ENCODE measurements at places on chromosomes 4 and X. TPM values are rescaled to one million over a fixed set of nuclear protein-coding genes. Genes with fewer than 3 reads are reported as not detected.

GRCh38 chr4:154617820-154618317 lies 5.4 kb upstream of the FGG start:
- H3K36me3 ChIP-seq, result no peaks in the 10 kb centered on the region
- H3K27ac ChIP-seq, result no peak overlapping the region
- no peaks in the 10 kb centered on the region for H3K27me3 ChIP-seq
- H3K4me1 ChIP-seq, result no peaks in the 10 kb centered on the region

DNA sequence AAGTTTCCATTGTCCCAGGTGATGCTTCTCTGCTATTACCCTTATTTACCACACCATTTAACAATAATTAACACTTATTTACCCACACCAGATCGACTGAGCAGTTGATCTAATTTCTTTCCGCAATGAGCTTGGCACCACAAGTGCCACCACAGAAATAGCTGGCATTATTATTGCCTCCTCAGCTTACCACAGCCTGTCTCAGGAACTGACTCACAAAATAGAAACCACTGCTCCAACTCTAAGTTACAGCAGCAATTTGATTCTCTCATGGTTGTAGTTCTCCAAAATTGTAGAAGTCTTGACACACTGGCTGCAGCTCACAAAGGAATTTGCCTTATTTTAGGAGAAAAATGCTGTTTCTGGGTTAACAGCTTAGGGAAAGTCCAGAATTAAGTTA lies 22.5 kb downstream of the ZNF721 start:
- H3K27me3 ChIP-seq, result no peaks in the 10 kb centered on the region
- no peak overlapping the region for H3K27ac ChIP-seq
- no peak overlapping the region for H3K4me3 ChIP-seq
- peaks cover 5% of the 10 kb centered on the region for H3K36me3 ChIP-seq

DNA sequence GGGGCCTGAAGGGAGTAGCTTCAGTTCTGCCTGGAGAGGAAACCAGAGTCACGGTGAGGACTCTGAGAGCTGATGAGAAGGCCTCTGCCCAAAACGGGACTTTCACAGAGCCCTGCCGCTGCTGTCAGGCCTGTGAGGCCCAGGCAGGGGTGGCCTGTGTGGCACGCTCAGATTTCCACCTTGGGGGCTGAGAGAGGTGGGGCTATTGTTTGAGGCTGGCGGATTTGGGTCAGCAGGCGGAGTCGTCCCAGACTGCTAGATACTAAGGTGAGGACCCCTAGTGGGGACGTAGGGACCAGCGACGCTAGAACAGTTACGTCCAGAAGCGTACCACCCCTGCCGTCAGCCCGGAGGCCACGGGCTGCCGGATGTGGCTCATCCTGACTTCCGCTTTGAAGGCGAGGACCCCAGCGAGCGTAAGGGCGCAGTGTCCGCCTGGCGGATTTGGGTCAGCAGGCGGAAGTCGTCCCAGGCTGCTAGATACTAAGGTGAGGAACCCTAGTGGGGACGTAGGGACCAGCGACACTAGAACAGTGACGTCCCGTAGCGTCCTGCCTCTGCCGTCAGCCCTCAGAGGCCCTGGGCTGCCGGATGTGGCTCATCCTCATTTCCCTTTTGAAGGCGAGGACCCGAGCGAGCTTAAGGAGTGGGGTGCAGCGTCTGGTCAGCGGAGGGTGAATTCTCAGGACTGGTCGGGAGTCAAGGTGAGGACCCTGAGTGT lies at the start of gene MAGEB1:
Gene MAGEB1, plus strand, starts transcription at position 378 of the 721 bp plus-strand sequence. CDS start 3,348 bp downstream, outside the sequence.
- H3K4me3 ChIP-seq, result no peak within 1 kb of the TSS
- H3K27ac ChIP-seq, result no peak within 1 kb of the TSS
- no peak for DNase-seq
- no peaks in the 10 kb centered on the region for H3K36me3 ChIP-seq
- H3K4me1 ChIP-seq, result no peaks in the 10 kb centered on the region

DNA sequence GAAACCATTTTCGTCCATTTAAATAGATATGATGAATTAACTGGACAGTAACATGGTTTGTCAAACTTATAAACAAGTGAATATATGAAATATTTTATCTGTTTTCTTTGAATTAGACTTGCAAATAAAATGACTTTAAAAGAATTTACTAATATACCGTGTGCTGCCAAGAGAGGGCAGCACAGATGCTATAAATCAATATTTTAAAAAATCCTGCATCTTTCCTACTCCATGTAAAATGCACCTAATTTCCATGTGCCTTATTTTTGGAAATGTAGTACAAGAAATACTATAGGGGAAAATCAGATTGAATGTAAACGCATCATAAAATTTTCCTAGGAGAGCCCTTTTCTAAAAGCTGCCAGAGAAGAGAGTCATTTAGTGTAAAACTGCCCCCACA lies 62.2 kb downstream of the PRKX start:
- H3K4me3 ChIP-seq, result no peak overlapping the region
- no peak for DNase-seq

- no peaks in the 10 kb centered on the region for H3K36me3 ChIP-seq
- peak; percentile 52 for DNase-seq
- no peak overlapping the region for H3K4me3 ChIP-seq
- peaks cover 63% of the 10 kb centered on the region for H3K4me1 ChIP-seq
These were observed 217.6 kb downstream of the PTTG2 start for GRCh38 chr4:38177641-38178391.

DNA sequence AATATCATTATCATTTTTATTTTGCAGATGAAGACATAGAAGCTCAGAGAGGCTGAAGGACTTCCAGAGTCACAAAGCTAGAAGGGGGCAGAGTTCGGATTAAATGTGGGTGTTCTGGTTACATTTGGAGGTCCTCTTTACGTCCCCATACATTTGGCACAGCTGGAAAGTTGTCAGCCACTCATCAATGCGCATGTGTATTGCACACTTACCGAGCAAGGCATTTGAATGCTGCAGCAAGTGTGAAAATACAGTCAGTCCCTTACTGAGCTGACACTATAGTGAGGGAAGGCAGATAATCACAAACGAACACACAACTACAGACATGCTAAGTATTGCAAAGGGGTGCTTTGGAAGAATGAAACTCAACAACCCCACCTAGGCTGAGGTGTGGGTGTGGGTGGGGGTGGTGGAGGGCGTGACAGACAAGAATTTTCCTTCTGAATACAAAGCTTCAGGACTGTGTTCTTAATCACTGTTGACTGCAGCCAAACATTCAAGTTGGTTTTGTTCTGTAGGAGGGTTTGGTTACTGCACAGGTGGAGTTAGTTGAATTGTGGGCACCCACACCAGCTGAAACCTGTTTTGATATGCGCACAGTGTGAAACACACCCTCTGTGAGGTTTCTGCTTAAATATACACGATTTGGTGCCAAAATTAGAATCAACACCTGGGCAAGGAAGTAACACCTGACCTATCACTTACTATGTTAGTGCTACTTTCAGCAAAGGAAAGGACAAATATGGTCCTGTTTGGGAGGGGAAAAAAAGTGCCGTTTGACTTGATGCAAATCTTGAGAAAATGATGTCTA lies 72.4 kb downstream of the COQ2 start:
- H3K36me3 ChIP-seq, result no peaks in the 10 kb centered on the region
- no peak overlapping the region for H3K4me3 ChIP-seq
- peaks cover 32% of the 10 kb centered on the region for H3K4me1 ChIP-seq
- H3K27ac ChIP-seq, result peak overlapping the region; percentile 70

DNA sequence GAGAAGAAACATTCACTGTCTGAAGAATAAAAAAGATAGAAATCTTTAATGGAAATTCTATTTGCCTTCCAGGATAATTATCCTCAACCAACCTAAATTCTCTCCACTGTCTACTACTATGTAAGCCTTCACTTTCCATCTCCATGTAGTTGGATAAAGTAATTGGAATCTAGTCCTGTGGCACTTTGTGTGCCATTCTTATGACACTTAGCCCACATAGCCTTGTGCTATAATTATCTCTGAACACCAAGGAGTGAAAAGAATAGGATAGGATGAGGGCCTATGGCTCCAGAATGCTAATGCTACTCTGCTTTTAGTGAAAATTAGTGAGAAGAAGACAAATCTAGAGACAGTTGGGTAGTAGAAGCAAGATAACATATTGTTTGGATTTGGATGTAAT lies 20.2 kb downstream of the PRSS48 start:
- no peak overlapping the region for H3K27ac ChIP-seq
- no peak overlapping the region for H3K4me3 ChIP-seq
- no peak for DNase-seq
- no peaks in the 10 kb centered on the region for H3K4me1 ChIP-seq

DNA sequence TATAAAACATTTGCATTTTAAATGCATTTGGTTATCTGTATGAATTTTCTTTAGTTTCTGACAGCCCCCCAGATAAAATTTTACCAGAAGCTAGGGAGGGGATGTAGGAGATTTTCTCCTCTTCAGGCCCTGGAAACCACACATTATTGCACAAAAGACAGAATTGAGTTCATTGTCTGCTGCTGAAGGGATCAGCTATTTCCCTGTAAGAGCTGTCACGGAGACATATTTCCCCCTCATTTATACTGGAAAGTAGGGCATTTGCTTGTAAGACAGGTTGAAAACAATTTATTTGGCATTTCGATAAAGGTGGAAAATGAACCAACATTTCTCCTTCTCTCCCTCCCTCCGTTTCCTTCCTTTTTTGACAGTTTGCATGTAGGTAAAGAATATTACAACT lies 241.3 kb upstream of the LCORL start:
- no peak overlapping the region for H3K4me3 ChIP-seq
- H3K27me3 ChIP-seq, result no peaks in the 10 kb centered on the region
- no peaks in the 10 kb centered on the region for H3K4me1 ChIP-seq
- no peak for DNase-seq
- H3K36me3 ChIP-seq, result no peaks in the 10 kb centered on the region
- no peak overlapping the region for H3K27ac ChIP-seq

- H3K36me3 ChIP-seq, result no peaks in the 10 kb centered on the region
- no peaks in the 10 kb centered on the region for H3K27me3 ChIP-seq
- H3K4me1 ChIP-seq, result peaks cover 37% of the 10 kb centered on the region
- no peak for DNase-seq
- no peak overlapping the region for H3K27ac ChIP-seq
These were observed 60.1 kb upstream of the PLAC1 start for GRCh38 chrX:134718105-134718965.

GRCh38 chr4:4364486-4365208 lies 22.3 kb upstream of the NSG1 start:
- no peak overlapping the region for H3K4me3 ChIP-seq
- H3K27ac ChIP-seq, result no peak overlapping the region
- no peaks in the 10 kb centered on the region for H3K27me3 ChIP-seq
- no peaks in the 10 kb centered on the region for H3K4me1 ChIP-seq
- DNase-seq, result no peak
- no peaks in the 10 kb centered on the region for H3K36me3 ChIP-seq

- H3K27me3 ChIP-seq, result no peaks in the 10 kb centered on the region
- no peak for DNase-seq
- H3K27ac ChIP-seq, result no peak overlapping the region
- no peak overlapping the region for H3K4me3 ChIP-seq
- no peaks in the 10 kb centered on the region for H3K4me1 ChIP-seq
These were observed 172.0 kb downstream of the FBXO8 start for GRCh38 chr4:174111422-174111821.

GRCh38 chrX:15755091-15755490 lies 17.0 kb downstream of the CA5B start:
- DNase-seq, result no peak
- H3K4me1 ChIP-seq, result peaks cover 11% of the 10 kb centered on the region
- H3K36me3 ChIP-seq, result no peaks in the 10 kb centered on the region
- H3K27me3 ChIP-seq, result no peaks in the 10 kb centered on the region

GRCh38 chr4:122930862-122931261 lies 8.5 kb upstream of the NUDT6 start:
- no peak overlapping the region for H3K27ac ChIP-seq
- H3K36me3 ChIP-seq, result peaks cover 45% of the 10 kb centered on the region
- H3K4me3 ChIP-seq, result no peak overlapping the region
- no peaks in the 10 kb centered on the region for H3K4me1 ChIP-seq
- DNase-seq, result no peak

- DNase-seq, result peak; percentile 65
- H3K4me1 ChIP-seq, result peaks cover 7% of the 10 kb centered on the region
- no peaks in the 10 kb centered on the region for H3K36me3 ChIP-seq
- H3K27me3 ChIP-seq, result no peaks in the 10 kb centered on the region
- H3K4me3 ChIP-seq, result no peak overlapping the region
These were observed 8.8 kb upstream of the MGST2 start for GRCh38 chr4:139656614-139657486.

The CT47B1 gene
- not detected for total RNA-seq

The SLC39A8 gene
- total RNA-seq, result 28.2 TPM

The ATG4A gene
- total RNA-seq, result 14.7 TPM

The C4orf46 gene
- 8.6 TPM for total RNA-seq

The TBC1D9 gene
- total RNA-seq, result 4.7 TPM

The PRRG1 gene
- total RNA-seq, result 1.3 TPM

The RHOH gene
- total RNA-seq, result 109 TPM

The P2RY10 gene
- 19.3 TPM for total RNA-seq

The PLP1 gene
- 9.6 TPM for total RNA-seq

The SCARB2 gene
- total RNA-seq, result 34.7 TPM
